ENCODE measurements at places on chromosomes 11 and 22. TPM values are rescaled to one million over a fixed set of nuclear protein-coding genes. Genes with fewer than 3 reads are reported as not detected.

The THY1 gene
- total RNA-seq, result not detected

DNA sequence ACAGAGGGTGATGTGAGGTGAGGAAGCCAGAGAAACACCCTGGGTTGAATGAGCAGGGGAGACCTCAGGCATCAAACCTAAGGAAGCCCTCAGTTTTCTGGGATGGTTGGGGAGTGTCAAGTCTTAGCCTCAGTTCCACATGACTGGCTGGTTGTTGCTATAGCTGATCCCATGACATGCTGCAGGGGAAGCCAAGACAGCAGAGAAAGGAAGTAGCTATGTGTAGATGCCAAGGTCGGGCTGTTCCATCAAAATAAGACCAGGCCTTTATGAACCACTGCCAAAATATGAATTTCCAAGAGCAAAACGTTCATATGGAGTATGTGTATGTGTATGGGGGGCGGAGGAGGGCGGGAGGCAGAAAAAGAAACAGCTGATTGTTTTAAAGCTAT lies 11.6 kb downstream of the CD59 start:
- no peak for DNase-seq

GRCh38 chr11:2193099-2193887 lies 21.7 kb upstream of the TH start:
- no peak for DNase-seq

GRCh38 chr22:20009018-20009491 lies 7.6 kb downstream of the ARVCF start:
- no peak for DNase-seq

- DNase-seq, result peak; percentile 78
These were observed 7.8 kb upstream of the L3MBTL2 start for GRCh38 chr22:41197038-41197972.

The P2RY6 gene
- 0.24 TPM for total RNA-seq

GRCh38 chr11:3665336-3666022 lies 5.7 kb downstream of the CHRNA10 start:
- DNase-seq, result no peak

DNA sequence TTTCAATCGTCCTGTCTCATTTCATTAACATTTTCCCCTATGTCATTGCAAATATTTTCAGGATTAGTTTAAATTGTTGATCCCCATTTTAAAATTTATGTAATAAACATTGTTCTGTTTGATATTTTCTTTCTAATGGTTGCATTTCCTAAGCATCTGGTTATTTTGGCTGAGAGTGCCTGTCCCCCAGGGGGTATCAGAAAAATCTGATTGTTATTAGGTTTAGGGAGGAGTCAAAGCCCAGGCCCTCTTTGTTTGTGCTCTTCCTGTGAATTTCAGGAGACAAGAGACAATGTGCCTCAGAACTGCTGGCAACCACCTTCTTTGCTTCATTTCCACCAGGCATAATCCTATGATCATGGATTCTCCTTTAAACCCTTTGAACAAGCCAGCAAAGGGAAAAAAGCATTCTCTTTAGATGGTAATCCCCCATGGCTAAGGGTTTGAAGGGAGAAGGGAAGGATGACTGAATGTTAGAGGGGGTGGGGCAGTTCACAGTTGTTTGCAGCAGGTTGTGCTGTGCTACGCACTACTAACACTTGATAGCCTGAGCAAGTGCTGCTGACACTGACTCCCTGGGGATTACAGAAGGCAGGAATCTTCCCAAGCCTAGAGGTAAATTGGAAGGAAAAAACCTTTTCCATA lies 462.4 kb upstream of the LRRC4C start:
- no peak for DNase-seq

The USP28 gene
- 118 TPM for total RNA-seq

- no peak for DNase-seq
These were observed 346.8 kb upstream of the NARS2 start for GRCh38 chr11:78921509-78921908.

DNA sequence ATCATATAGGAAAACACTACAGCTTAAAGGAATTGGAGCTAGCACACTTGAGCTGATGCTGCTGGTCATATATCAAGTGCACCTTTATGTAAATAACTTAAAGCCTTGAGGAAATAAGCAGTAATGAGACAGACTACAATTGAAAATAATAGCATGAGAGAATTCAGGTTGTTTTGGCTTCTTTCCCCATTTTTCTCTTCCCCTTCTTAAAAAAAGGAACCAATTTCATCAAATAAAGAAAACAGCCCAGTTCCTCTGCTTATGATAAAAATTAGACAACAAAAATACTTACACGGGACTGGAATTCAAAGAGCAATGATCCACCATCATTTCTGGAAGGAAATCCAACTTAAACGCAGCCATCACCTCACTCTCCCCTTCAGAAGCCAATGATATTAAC lies 50.2 kb upstream of the RAPSN start:
- no peak for DNase-seq

All from natural killer cell (primary cell).